ENCODE measurements at places on chromosomes 2 and 18. TPM values are rescaled to one million over a fixed set of nuclear protein-coding genes. Genes with fewer than 3 reads are reported as not detected.

SPATA3 gene
- not detected for polyA plus RNA-seq

FRZB gene
- polyA plus RNA-seq, result 32.0 TPM

CLASP1 gene
- 69.1 TPM for polyA plus RNA-seq

GPR155 gene
- 23.3 TPM for polyA plus RNA-seq

UCN gene
- 4.0 TPM for polyA plus RNA-seq

GPR45 gene
- polyA plus RNA-seq, result 3.5 TPM

HOXD13 gene
- not detected for polyA plus RNA-seq

FBLN7 gene
- 10.6 TPM for polyA plus RNA-seq

Data from spinal cord (tissue), 10 donors.